Effector CD4-positive, alpha-beta T cell (primary cell): ENCODE measurements at places on chromosomes 6 and 20.

GRCh38 chr20:62762376-62762775 lies 33.9 kb upstream of the MRGBP start:
- DNase-seq = no peak

DNA sequence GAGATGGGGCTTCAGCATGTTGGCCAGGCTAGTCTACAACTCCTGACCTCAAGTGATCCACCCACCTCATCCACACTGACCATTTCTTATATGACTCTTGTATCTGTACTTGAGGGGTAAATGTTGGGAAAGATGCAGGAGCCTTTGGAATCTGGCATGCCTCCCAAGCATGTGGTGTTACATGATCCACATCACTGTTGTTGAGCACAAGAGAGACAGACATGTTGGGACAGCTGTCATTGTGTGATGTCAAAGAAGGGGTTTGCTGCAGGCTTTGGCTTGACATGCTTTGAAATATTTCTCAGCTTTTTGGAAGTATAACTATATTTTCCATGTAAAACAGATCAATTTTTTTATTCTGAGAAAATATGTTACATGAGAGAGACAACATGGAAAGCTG lies 139.9 kb downstream of the MOXD1 start:
- DNase-seq = no peak

GRCh38 chr6:45650524-45651135 lies 272.9 kb upstream of the SUPT3H start:
- no peak for DNase-seq

GRCh38 chr6:39902786-39903465 lies 31.3 kb downstream of the MOCS1 start:
- no peak for DNase-seq

GRCh38 chr6:35016502-35017321 lies 124.4 kb downstream of the TCP11 start:
- no peak for DNase-seq

DNA sequence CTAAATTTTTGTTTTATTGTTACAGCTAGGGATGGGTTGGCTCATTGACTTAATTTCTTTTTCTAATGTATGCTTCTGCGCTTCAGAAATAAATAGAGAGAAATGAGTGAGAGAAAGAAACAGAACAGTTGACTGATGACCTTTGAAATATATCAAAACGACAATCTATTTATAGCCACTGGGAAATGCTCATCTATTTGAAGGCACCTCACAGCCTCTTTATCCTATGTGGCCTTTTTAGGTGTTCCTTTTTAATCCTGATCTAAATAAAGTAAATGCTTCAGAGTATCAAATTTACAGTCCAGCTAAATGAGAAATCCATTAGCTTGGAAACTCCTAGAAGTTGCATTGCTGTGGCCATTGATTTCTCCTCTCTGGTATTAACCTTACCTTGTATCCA lies 943.5 kb upstream of the CITED2 start:
- no peak for DNase-seq

GRCh38 chr6:125752773-125753172 lies 3.3 kb downstream of the HEY2 start:
- no peak for DNase-seq

GRCh38 chr6:35033683-35034082 lies 107.5 kb downstream of the TCP11 start:
- DNase-seq = no peak

DNA sequence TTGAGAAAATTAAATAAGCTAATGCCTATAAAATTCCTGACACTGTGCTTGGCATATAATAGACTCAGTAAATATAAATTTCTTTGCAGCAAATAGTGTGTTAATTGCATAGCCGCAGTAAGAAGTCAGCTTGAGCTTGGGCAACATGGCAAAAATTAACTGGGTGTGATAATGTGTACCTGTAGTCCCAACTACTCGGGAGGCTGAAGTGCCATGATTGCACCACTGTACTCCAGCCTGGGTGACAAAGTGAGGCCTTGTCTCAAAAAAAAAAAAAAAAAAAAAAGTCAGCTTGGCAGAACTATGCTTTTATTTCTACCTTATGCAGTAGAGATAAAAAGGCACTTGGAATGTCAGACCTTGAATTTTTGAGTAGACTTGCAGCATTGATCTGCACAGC lies 121.8 kb downstream of the AKAP7 start:
- no peak for DNase-seq

DNA sequence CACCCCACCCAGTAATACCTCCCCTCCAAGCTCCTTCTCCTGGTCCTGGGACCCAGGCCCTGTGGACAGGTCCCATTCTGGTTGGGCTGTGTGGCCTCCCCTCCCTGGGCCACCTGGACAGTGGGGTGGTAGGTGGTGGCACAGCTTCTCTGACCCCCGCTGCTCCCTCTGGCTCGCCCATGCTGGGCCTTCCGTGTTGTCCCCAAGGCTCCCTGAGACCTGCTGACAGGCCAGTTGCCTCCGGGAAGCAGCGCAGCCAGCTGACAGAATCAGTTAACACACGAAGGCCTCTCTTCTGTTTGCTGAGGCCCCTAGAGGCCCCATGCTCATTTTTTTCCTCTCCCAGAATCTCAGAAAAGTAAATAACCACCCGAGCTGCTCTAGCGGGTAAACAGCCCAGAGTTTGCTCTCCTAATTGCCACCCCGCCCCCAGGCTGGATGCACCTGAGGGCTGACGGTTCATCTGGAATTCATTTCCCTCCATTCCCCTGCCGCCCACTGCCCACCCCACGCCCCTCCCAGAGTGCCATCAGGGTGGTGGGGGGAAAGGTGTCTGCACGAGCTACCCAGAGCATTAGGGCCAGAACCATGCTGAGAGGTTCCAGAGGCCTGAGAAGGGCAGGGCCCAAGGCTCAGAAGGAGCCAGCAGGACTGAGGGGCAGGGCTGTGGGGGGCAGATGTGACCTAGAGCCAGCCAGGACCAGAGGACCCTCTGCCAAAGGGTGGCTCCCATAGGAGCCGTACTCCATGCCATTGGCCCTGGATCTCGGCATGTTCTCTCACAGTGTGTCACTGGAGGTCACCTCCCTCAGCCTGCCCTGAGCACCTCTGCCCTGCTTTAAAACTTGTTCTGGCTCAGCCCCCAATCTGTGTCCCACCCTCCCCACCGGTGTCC lies 157.5 kb downstream of the GRM4 start:
- no peak for DNase-seq

DNA sequence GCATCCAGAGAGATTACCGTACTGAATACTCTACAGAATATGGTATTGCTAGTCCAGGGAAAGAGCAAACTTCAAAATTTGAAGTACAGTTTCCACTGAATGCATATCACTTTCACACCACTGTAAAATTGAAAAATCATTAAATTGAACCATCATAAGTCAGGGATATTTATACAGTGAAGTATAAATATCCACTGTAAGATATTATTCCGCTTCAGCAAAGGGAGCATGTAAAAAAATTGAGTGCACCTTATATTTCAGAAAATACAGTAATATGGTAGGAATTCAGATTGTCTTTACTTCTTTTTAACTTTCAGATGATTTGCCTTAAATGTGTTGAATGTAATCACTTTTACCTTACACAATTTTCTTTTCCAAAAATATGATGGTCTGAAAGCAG lies 60.9 kb upstream of the TXNDC5 start:
- DNase-seq = no peak

DNA sequence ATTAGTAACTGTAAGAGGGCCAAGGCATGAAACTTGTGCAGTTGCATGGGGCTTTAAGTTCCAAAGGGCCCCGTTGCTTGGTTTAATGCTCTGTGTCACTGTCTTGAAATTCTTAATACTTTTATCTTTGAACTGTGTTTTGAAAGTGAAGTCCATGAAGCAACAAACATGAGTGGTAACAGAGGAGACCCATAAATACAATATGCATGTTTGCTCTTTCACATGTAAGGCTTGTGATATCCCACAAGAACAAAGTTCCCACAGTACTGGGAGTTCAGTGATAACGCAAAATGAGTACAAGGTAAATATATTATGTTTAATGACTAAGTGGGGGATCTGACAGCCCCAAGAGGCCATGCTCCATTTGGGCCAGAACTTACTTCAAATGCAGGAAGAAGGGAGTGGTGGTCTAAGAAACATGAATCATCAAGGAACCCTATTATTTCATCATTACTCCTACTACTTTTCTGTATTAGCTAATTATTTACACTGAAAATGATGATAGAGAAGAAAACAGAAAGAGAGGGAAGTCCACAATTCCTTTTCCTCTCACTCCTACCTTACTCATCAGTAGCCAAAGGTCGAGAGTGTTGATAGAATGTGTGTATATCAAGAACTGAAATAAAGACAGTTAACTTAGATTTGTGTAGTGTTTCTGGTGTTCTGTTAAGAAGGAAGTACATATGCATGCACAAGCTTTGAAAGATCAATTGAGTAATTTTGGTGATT lies 157.3 kb downstream of the PHF3 start:
- no peak for DNase-seq

GRCh38 chr6:169795196-169795595 lies 43.8 kb downstream of the ERMARD start:
- DNase-seq = no peak

DNA sequence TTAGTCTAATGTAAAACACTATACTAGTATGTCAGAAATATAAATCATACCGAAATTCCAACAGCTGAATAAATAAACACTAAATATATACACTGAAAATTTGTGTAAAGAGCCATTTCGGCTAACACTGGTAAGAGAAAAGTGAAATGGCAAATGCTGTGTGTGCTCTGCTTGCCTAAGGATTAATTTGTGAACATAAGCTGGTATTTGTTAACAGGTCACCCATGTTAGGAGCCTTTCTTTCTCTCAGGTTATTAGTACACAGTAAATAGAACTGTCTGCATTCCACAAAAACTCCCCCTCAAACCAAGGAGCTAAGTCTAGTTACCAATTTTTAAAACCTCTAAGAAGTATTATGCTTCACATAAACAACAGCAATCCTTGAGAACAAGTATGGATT lies 27.0 kb downstream of the ELOVL5 start:
- no peak for DNase-seq

DNA sequence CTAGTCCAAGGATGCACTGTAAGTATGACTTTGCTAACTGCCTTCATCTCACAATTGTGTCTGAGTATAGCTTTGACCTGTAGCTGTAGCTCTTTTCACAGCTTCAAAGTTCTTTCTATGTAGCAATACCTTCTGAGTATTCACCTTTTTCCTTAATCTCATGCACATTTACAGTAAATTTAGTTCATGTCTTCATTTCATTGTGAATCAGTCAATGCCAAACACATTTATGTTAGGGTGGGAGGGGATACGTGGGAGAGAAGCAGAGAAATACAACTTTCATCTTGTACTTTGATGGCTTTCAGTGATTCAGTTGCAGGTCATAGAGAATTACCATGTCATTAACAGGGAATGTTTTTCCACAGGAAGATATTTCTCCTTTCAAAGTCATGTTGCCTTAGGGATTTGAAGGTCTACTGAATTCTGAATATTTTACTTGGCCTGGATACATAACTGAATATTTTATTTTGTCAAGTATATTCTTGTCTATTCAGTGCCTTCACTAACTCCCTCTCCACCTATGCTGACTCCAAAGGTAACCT lies 119.2 kb downstream of the TINAG start:
- no peak for DNase-seq

- no peak for DNase-seq
Measured at GRCh38 chr20:44692932-44693480, 22.2 kb upstream of the CCN5 start.

GRCh38 chr6:78618970-78619369 lies 248.4 kb upstream of the IRAK1BP1 start:
- DNase-seq = no peak

GRCh38 chr6:129696028-129696418 lies 14.0 kb downstream of the ARHGAP18 start:
- no peak for DNase-seq

GRCh38 chr6:158819977-158820622 lies 932 bp upstream of the EZR start:
- no peak for DNase-seq

DNA sequence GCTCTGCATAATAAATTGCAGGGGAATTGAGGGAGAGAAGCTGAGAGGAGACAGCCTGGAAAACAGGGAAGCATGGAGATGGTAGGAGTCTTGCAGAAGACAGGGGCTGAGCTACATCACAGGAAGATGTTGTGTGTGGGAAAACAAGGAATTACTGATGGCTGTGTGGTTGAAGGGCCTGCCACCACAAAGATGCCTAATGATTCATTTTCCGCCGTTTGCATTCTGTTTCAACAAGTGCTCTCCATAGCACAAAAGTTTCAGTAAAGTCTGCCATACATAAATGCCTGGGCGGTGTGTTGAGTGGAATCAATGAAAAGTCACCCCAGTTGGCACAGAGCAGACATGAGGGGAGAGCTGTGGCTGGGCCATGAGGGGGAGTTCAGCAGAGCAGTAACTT lies 5.6 kb upstream of the KLHL31 start:
- DNase-seq = no peak

- DNase-seq = no peak
Measured at GRCh38 chr6:87698547-87699006, 3.5 kb downstream of the AKIRIN2 start.

DNA sequence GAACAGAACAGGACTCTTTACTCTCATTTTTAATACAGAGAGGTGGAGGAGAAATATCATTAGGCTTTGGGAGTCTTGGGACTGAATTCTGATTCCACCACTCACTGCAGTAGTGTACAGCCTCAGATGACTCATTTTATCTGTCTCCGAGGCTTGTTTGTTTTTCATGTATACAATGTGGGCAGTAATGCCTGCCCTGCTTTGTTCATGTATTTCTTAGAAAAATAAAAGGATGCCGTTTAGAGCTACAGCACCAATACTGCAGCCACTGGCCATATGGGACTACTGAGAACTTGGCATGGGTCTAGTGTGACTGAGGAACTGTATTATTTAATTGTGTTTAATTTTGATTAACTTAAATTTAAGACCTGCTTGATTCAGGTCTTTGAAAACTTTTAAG lies 41.2 kb upstream of the JAG1 start:
- DNase-seq = no peak

- DNase-seq = no peak
Measured at GRCh38 chr6:167851370-167851952, 24.8 kb downstream of the AFDN start.

- no peak for DNase-seq
Measured at GRCh38 chr6:48754641-48755040, 643.6 kb upstream of the PTCHD4 start.

DNA sequence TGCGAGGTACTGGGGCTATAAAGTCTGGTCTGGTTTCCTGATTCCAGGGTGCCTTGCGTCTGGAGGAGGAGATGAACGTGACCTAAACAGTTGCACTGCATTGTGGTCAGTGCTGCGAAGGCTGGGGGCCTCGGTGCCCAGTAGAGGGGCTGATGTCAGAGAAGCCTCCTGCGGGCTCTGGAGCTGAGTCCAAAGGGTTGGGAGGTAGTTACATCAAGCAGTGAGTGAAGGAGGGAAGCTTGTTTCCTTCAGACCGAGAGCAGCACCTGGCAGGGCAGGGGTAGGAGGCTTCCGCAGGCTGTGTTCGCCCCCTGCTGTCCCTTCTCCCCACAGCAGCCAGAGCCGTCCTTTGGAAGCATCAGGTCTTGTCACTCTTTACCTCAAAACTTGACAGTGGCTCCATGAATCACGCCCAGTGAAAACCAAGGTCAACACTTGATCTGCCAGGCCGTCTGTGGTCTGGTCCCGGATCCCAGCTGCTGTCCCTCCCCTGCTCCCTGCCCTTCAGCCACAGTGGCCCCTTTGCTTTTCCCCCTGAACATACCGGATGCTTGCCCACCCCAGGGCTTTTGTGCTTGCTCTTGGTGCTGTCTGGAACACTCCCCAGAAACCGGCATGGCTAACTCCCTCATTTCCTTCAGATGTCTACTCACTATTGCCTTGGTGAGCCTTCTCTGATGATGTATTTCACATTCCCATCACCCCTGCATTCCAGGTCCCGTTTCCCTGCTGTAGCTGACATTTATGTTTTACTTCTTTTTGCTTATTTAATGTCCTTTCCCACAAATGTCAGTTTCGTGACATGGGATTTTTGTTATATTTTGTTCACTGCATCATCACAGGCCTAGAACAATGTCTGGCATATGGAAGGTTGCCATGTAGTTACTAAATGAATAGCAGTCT lies 7.0 kb downstream of the DYNLRB1 start:
- peak; percentile 18 for DNase-seq
